ENCODE measurements at places on chromosomes 7 and 10. TPM values are rescaled to one million over a fixed set of nuclear protein-coding genes. Genes with fewer than 3 reads are reported as not detected.
A peak's percentile ranks its signal among the peaks of the same experiment; 100 is the strongest.

Gene CALN1
- not detected for total RNA-seq

DNA sequence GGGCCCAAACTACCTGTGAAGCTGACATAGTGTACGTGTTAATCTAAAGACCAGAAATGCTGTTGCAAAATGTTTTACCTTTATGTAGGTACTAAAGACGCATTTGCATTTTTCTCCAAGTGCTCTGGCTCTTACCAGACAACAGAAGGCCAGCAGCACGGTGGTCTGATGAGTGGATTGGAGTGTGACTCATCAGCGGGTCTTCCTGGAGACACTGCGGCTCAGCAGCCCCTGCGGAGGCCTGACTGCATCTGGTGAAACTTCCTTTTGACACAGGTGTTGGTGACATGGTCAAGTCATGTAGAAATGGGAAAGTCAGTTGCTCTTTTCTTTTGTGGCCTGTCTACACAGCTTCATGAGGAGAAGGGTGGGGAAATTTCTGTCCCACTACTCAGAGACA lies 723.6 kb downstream of the INHBA start:
- DNase-seq = no peak

DNA sequence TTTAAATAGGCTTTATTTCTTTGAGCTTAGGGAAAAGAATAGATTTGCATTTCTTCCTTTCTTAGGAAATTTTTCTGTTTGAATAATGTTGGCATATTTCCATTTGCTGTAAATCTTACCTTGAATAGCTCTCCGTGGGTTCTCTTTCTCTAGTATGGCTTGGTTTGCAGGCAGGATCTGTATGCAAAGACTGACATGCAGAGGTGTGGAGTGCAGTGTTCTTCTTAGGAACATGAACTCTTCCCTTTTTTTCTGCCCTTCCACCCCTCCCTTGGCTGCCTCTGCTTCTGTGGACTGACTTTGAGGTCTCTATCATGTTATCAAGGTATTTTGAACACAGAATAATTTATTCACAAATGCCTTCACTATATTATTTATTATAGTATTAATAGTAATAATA lies 222.8 kb downstream of the LHFPL3 start:
- no peak for DNase-seq

DNA sequence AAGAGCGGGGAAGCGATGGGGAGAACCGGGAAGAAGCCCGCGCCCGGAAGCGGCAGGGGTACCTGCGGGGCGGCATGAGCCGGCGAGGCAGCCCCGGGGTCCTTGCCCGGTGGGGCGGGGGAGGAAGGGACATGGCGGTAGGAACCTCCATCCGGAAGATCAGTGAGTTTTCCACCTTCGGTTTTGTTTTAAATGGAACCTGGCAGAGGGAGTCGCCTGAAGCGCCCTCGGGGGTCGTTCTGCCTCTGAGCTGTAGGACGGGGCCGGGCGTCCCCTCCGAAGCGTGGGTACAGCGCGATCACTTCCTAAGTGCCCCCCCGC lies 471 bp downstream of the PFKP start:
- DNase-seq = peak; percentile 61

Gene ATAD1
- 45.9 TPM for total RNA-seq

DNA sequence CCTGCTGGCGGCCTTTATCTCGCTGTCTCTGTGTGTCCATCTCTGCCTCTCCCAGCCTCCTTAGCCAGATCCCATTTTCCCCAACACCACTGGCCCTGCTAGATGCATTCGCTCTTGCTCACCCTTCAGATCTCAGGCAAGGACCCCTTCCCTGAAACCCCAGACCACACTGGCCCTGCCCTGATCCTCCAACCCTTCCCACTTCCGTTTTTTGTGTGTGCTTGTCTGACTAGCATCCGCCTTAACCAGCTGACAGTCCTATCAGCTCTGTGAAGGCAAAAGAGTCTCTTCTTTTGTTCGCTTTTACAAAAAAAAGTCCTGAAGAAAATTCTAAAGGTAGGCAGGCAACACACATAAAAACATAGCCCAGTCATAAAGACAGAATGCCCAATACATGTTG lies 28.7 kb downstream of the CHST15 start:
- DNase-seq = no peak

- no peak for DNase-seq
These were observed 104.6 kb upstream of the SFMBT2 start for GRCh38 chr10:7515439-7515838.

GRCh38 chr10:7902413-7902812 lies 84.1 kb downstream of the TAF3 start:
- DNase-seq = no peak

Gene POLR2J
- 53.6 TPM for total RNA-seq

GRCh38 chr10:29925771-29926692 lies 133.4 kb downstream of the JCAD start:
- no peak for DNase-seq

GRCh38 chr10:43237631-43238446 lies 29.0 kb downstream of the RASGEF1A start:
- no peak for DNase-seq

Gene AZGP1
- not detected for total RNA-seq

GRCh38 chr7:16399916-16400892 lies 21.1 kb downstream of the CRPPA start:
- no peak for DNase-seq
